ENCODE measurements at places on chromosomes 5 and 9.

DNA sequence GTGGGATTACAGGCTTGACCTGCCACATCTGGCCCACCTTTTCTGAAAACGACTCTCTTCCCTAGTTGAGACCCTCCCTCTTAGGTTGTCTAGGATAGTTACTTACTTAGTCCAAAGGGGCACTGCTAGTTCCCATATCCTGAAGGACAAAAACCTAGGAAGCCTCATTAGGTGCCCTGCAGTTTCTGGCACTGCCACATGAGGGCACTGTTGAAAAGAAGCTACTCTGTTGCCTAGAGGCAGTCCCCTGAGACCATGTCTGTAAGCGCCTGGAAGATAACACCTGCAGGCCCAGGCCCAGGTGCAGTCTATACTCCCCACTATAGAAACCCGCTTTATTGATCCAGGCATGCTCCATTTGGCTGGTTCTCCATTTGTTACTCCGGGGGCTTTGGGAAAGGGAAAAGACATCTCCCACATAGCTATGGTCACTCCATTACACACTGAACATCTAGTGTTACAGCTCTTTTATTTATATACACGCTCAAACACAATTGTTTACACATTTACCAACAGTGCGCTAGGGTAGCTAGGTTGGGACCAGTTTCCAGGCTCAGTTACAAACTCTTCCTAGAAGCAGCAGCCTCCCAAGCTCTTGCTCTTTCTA, 73.4 kb upstream of the PPARGC1B start:
- no peak for DNase-seq

- DNase-seq: no peak
These were observed 38.1 kb upstream of the SARDH start for GRCh38 chr9:133775951-133776905.

- DNase-seq: no peak
These were observed 2.9 kb downstream of the KCNV2 start for GRCh38 chr9:2720179-2720654.

DNA sequence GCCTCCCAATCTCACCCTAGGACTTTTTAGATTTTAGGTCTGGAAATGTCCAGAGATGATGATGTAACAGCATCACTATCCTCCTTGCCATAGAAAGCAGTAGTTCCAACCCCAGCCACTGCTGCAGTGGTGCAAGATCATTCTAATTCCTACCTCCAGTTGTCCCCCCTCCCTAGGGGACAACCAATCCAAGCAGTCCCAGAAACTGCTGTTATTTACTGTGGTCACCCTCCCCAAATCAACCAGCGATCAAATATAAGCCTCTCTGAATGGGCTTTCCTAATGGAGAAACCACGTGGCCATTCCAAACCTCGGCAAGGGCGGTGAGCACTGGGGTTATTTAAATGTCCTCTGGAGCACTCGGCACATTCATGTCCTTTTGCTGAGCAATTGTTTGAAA, 159.8 kb downstream of the SLF1 start:
- no peak for DNase-seq

GRCh38 chr9:87840134-87840533, 42.5 kb upstream of the SPATA31E1 start:
- DNase-seq: no peak

- DNase-seq: no peak
These were observed 466.8 kb upstream of the TLE4 start for GRCh38 chr9:79104951-79105350.

GRCh38 chr9:128910906-128911305, 9.9 kb upstream of the PHYHD1 start:
- DNase-seq: no peak

GRCh38 chr9:92270511-92270910, 23.0 kb downstream of the IARS1 start:
- no peak for DNase-seq

GRCh38 chr5:122311961-122312590, at the start of gene SNCAIP:
TSS of gene SNCAIP (plus strand) at chr5:122312237. CDS start at chr5:122391135, 78,898 bp downstream.
- DNase-seq: no peak

DNA sequence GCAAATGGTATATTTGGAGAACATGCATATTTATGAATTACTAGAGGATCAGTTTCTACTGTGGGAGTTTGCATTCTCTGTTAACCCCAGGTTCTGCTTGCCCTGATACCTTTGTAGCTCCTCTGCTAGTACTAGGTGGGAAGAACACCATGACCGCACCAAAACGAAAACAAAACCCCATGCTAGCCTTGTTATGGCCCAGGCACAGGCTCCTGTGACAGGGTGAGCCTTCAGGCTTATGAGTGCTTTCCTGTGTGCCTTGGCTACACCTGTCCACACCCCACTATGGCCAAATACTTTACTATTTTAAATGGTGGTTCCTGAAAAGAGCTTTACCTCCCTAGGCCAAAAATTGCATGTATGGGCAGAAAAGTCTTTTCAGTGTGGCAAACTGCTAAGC, 94.8 kb downstream of the PPIC start:
- no peak for DNase-seq

- DNase-seq: no peak
These were observed 25.7 kb downstream of the CDKN2A start for GRCh38 chr9:21968331-21969010.

GRCh38 chr5:176529116-176529740, 8.0 kb downstream of the RNF44 start:
- no peak for DNase-seq

DNA sequence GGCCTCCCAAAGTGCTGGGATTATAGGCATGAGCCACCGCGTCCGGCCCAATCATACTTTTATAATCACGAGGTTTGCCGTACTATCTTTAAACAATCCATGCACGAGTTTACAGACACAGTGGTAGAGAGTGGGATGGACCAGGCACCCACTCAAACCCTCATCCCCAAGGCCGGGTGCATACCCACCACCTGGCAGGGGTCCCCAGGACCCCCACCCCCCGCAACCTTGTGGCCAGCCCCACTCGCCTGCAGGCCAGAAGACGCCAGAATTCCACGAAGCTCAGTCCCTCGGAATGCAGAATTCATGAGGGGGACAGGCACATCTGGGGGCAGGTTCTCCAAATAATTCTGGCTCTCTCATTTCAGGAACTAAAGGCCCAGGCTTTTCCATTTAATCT, 17.1 kb downstream of the NACC2 start:
- DNase-seq: no peak

DNA sequence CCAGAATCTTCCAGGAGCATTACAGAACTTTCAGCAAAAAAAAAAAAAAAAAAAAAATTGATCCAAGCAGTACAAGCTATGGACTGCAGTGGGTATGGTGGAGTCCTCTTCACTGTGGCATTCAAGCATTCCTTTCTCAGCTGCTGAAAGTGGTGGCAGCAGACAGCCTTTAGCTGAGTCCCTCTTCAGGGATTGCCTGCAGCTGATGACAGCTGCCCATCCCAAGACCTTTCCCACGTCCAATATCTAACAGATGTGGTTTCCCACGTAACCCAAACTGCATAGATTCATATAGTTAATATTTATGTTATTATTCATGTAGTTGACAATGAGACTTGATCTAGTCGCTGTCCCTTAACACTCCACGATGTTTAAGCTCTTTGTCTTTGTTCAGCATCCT, 475.9 kb downstream of the TLE1 start:
- DNase-seq: no peak

DNA sequence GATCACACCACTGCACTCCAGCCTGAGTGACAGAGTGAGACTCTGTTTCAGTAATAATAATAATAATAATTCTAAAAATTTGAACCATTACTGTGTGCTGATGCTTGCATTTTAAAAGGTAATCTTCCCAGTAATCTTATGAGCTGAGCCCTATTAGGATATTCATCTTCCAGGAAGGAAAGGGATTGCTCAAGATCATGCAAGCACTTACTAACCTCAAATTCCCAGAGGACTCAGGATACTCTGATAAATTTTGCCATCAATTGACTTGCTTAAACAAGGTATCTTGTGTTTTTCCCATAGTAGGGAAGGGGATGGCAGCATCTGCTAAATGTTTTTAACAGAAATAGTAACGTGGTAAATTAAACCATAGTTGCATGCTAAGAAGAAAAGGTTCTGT, 176.4 kb upstream of the MRPS30 start:
- DNase-seq: no peak

DNA sequence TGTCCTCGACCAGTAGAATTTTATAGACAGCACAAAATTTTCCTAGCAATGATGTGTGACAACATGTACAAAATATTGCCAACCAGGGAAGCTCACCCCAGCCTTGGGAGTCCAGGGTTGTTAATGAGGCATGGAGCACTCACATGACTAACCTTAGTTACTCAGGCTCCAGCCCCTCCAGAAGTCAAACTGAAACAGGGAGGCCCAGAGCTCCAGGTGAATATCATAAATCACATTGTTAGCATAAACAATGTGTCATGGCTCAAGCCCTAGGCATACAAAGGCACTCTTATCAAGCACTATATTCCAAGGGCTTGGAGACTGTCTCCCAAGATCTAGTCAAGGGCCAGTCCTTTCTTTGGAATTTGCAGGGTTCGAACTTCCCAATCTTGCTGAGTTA, 44.4 kb downstream of the TNFAIP8 start:
- DNase-seq: no peak

- no peak for DNase-seq
These were observed 177.2 kb downstream of the ERCC6L2 start for GRCh38 chr9:96052686-96053085.

GRCh38 chr5:83988293-83988685, 267.6 kb upstream of the HAPLN1 start:
- DNase-seq: no peak

GRCh38 chr9:30575218-30575617, 1809.2 kb upstream of the ACO1 start:
- DNase-seq: no peak

DNA sequence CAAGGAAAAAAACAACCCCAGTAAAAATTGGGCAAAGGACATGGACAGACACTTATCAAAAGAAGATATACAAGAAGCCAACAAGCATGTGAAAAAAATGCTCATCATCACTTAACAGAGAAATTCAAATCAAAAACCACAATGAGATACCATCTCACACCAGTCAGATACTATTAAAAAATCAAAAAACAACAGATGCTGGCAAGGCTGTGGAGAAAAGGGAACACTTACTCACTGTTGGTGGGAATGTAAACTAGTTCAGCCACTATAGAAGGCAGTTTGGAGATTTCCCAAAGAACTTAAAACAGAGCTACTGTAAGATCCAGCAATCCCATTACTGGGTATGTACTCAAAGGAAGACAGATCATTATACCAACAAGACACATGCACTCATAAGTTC, 157.4 kb downstream of the EDIL3 start:
- DNase-seq: no peak

DNA sequence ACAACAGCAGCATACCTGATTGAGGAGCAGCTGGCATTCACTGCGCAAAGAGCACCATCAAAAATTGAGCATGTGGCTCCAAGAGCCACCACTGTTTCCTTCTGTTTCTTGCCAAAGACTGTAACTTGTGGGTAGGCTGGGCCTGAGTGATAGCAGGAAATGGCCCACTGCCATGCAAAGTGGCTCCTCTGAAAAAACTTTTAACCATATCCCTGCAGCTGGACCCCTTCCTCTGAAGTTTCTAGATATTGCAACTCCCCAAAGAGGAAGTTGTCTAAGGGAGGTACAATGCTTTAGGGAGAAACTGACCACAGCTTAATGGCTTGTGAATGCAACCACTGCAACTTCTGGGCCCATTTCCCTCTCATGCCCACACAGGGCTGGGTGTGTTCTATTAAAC, 355.4 kb upstream of the PDE4D start:
- no peak for DNase-seq

DNA sequence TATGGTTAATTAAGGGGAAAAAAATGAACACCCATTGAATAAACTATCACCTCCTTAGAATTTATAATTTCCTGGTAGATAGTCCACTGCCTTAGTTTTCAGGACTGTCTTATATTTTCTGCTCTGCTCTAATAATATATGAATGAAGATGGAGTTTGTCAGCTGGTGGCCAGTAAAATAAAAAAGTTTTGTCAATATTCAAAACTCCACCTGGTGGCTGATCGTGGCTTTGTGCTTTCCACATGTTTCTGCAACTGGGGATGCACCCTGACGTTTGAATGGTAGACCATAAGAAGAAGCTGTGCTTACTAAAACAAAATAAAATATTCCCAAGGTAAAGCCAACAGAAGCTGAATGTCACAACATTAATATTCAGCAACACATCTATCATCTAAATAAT, 286.6 kb upstream of the IZUMO3 start:
- DNase-seq: no peak

- no peak for DNase-seq
These were observed 27.6 kb upstream of the TSLP start for GRCh38 chr5:111043712-111044506.

GRCh38 chr5:73447530-73448462, 781 bp downstream of the FOXD1 start:
- DNase-seq: peak; percentile 46

DNA sequence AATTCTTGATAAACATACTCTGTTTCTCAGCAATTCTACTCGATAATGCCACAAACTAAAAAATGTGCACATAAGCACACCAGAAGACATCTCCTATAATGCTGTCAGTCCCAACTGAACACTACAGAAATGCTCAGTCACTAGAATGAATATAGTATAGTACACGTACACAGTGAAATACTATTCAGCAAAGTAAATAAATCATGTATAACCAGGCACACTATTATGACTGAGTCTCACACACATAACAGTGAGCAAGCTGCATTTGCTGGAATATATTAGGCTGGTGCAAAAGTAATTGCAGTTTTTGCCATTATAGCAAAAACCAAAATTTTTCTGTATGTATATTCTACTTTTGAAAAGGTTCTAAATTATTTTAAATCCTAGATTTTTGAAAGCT, 310.2 kb downstream of the CTNND2 start:
- no peak for DNase-seq

DNA sequence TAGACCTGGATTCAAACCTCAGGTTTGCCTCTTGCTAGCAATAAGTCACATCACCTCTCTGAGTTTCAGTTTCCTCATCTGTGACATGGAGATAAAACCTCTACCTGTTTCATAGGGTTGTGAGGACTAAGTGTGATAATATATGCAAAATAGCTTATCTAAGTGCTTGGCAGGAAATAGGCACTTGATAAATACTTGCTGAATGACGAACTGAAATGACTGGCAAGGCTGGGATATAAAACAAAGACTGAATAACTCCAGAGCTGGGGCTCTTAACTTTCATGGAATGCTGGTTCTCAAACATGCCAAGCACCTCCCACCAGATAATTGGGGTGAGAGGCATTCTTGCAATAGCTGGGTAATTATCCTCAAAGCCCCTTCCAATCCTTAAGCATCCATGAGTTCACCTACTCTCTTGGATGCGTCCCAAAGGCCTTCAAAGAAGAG, 87.6 kb downstream of the ADRB2 start:
- DNase-seq: no peak

GRCh38 chr5:123681061-123681460, 169.1 kb downstream of the CSNK1G3 start:
- DNase-seq: no peak

- no peak for DNase-seq
These were observed 280.6 kb upstream of the EFNA5 start for GRCh38 chr5:107951309-107951708.

GRCh38 chr9:110206389-110206788, 1.6 kb downstream of the C9orf152 start:
- DNase-seq: no peak

DNA sequence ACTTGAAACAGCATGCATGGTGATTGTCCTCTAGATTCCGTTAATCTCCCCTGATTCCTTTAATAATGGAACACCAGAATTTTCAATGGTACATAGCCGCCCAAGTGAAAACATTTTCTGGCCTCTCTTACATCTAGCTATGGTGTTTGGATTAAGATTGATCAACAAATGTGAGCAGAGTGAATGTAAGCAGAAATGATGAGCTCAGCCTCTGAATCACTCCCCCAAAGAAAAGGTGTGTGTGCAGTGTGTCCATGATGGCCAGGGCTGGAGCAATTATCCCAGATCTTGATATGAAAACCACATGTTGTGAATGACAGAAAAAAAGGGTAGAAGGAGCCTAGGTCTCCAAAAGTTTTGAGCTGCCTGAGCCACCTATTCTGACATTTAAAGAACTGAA, 55.3 kb downstream of the OR2K2 start:
- no peak for DNase-seq

Measured in CD8-positive, alpha-beta T cell (primary cell).